Stimulated activated naive CD4-positive, alpha-beta T cell treated with Interleukin-2 at 50 U/mL for 16 hours (primary cell): ENCODE measurements at places on chromosomes 4 and X.
A peak's percentile ranks its signal among the peaks of the same experiment; 100 is the strongest.

- DNase-seq, result no peak
Measured at GRCh38 chrX:38403834-38404233, 51.4 kb downstream of the OTC start.

GRCh38 chrX:71579136-71579989 is 1.1 kb downstream of the GCNA start:
- DNase-seq, result no peak

DNA sequence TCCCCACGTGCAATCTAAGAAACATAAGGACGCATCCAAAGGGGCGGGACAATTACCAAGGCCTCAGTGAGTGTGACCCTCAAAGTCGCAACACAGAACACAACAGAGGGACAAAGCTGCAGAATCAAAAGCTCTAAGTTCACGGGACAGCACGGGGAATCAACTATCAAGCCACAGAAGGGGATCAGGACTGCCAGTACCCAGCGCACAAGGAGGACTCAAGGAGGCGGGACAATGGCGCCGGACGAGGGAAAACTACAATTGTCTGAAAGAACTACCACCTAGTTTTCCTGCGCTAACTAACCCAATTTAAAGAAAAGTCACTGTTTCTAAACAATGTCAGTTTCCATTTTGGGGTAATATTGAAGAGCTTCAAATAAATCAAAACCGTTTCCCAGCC is 1.3 kb downstream of the FAM53A start:
- DNase-seq, result no peak

DNA sequence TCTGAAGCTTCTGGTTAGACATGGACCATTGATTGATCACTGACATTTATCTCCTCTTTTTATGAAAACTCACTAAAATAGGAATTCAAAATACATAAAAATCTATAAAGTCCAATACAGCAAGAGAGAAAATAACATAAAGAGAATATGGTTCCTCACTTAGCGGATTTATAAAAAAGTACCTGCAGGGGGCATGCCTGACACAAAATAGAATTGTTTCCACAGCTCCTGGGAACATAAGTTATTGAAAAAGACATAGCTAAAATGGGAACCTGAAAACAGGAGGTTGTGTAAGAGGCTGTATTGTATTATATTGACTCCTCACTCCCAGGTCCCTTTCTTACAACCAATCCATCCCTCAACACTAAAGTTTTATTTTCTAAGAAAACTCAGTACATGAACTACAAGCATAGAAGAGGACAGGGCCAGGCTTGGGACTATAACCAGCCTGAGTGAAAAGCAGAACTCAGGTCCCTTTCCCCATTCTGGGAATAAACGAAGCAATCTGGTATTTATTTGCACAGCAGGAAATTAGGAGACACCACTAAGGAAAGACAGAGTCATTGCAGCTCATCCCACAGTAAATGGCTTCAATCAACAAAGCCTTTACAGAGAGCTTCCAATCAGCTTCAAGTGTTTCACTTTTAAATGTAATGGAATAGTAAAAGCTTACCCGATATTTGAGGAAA is 121.1 kb upstream of the NDST4 start:
- DNase-seq, result no peak

DNA sequence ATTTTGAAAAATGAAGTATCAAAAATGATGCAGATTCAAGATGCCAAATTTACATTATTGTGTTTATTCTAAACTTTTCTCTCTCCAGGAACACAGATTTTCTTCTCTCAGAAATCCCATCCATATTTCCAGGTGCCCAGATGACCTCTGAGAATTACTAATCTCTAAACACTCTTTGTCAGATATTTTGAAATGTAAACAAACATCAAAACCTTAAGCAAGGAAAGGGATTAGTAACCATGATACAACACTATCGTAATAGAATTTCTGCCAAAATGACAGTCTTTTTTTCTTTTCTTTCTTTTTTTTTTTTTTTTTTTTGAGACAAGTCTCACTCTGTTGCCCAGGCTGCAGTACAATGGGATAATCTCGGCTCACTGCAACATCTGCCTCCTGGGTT is 76.7 kb downstream of the PDS5A start:
- DNase-seq, result no peak

DNA sequence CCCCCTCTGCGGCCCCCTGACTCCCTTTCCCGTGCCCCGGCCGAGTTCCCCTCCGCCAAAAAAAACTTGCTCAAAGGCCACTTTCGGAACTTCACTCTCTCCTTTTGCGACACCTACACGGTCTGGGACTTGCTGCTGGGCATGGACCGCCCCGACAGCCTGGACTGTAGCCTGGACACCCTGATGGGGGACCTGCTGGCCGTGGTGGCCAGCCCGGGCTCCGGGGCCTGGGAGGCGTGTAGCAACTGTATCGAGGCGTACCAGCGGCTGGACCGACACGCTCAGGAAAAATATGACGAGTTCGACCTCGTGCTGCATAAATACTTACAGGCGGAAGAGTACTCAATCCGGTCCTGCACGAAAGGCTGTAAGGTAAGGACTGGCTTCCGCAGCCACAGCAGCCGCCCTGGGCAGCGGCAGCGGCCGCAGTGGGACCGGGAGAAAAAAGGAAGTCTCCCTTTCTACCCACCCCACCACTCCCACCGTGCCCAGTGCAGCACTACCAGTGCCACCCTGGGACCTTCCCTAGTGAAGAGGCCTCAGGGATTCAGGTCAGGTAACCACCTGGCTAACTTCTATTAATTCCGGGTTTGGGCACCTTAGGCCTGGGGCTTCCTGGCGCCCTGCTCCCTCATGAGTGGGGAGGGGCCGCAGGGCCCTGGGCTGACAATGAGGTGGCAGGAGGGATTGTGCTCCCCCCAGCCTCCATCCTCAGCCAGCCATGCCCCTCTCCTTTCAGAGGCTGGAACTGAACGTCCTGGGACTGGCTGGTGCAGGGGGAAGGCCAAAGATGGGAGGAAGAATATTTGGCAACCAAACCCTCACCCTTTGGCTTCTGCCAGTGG is 1.9 kb downstream of the NALF2 start:
- no peak for DNase-seq

DNA sequence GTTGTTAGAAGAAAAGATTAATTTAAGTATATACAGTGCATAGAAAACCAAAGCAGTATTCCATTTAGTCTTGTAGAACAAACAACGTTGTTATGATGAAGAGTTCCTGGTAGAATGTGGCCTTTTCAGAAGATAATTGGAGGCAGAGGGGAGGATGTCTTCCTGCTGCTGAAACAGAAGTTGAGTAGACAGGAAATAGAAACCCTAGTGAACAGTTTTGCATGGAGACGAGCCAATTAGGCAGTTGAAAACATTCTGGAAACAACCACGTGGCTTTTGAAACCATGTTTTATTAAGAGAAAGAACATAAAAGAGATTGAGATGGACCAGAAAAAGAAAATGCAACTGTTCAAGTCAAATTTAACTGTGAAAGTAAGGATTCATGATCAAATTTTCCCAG is 325.2 kb downstream of the CAMK2D start:
- DNase-seq, result no peak

DNA sequence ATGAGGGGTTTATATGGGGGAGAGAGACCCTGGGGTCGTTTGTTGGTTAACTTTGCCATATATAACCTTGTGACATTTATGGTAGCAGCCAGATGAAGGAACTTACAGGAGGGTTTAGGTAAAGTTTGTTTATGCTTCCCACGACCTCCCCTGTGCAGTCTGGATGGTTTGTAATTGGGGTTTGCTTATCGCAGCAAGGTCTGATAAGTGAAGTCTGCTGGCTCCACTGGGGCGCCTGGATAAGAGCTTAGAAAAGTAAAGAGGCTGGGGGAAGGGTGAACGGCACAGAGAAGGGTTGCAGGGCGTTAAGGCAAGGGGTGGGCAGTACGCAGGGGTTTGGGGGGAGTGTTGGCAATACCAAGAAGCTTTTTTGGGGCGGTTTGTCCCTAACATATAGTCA is 98.7 kb downstream of the KDM6A start:
- no peak for DNase-seq

- no peak for DNase-seq
Measured at GRCh38 chr4:3660086-3660927, 105.9 kb upstream of the ADRA2C start.

DNA sequence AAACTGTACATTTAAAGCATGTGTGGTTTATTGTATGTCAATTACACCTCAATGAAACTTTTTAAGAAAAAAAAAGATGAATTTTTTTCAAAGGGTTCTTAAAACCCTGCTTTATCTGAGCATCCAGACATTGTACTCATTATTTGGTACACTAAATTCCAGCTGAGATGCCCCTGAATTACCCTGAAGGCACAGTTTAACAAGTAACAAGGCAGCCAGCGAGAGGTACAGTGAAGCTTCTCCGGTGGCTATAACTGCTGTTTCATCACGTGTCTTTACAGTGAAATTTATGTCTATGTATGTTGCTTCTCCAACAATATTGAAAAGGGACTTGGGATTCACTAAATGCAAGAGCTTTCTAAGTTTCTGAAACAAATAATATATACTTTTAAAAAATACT is 15.8 kb downstream of the SLC7A11 start:
- no peak for DNase-seq

DNA sequence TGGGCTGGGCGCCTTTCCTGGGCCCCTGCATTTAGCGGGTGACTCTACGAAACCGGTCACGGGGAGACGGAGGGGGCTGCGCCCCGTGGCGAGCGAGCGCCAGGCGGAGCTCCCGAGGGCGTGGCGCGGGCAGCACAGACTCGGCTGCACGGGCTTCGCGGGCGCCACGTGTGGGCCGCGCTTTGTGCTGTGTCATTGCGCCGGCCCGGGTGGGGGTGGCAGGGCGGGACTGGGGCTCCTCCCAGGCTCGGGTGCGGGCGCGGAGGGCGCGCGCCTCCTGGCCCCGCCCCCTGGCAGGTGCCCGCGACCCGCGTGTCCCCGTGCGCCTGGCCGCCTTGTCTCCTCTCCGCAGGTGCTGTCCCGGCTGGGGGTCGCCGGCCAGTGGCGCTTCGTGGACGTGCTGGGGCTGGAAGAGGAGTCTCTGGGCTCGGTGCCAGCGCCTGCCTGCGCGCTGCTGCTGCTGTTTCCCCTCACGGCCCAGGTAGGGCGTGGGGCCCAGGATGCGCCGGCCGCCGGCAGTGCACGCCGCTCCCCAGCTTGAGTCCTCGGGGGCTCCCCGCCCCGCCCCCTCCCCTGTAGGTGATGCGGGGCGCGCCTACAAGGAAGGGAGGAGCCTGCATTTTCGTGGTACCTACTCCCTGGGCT is 651 bp downstream of the UCHL1 start:
- peak; percentile 28 for DNase-seq

GRCh38 chrX:100395781-100396180 is 14.3 kb downstream of the PCDH19 start:
- no peak for DNase-seq

GRCh38 chr4:168496834-168497233 is at the start of gene PALLD:
PALLD (plus strand) TSS chr4:168497052.
- DNase-seq, result no peak

- no peak for DNase-seq
Measured at GRCh38 chr4:88619971-88620370, 27.7 kb downstream of the HERC3 start.

DNA sequence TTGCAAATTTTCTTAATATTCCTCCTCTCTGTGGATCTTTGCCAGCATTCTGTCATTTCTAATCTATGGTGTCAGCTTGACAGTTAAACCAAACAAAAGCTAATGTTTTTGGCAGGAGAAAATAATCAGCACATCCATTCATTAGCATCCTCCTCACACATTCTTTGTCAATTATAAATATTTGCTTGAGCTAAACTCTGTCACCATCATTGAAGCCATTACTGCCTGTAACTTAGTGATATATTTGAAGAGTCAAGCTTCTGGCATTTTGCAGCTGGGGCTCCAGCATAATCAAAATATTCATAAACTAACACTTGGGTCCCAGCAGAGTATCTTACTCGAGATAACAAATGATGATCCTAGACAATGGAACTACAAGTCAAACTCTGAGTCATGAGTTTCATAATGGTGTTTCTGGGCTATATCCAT is 126.1 kb downstream of the EIF4E start:
- no peak for DNase-seq

- DNase-seq, result no peak
Measured at GRCh38 chr4:138749303-138749702, 266.3 kb upstream of the NOCT start.

DNA sequence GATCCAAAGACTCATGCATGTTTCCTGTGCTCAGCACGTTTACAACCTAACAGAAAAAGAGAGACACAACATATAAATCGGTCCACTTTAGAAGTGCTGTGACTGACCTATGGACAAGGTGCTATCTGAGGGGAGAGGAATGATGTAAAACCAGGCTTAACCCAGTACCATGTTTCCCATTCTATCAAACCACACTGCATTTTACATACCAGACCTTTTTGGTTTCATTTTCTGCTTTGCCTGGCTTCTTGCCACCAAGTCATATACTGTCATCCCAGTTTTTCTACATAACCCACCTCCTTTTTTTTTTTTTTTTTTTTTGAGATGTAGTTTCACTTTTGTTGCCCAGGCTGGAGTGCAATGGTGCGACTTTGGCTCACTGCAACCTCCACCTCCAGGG is 82.2 kb downstream of the KLF8 start:
- no peak for DNase-seq

DNA sequence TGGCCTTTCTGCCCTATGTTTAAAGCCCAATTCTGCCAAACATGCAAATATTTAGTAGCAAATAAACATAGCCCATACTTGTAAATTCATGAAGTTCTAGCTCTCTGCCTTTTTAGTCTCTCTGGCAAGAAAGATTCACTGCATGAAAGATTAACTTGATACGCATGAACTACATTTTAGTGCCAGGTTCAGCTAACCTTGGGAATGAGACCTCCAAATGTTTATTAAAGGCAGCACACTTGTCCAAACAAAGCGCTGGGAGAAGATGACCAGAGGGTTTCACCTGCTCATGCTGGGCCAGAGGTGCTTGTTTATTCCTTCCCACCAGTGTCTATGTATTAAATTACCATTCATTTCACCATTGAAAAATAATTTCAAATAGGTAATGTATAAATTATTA is 44.5 kb upstream of the IL1RAPL1 start:
- DNase-seq, result no peak
